Suprapubic skin (tissue), 4 donors: ENCODE measurements at places on chromosomes 1 and 21.
A peak's percentile ranks its signal among the peaks of the same experiment; 100 is the strongest.

DNA sequence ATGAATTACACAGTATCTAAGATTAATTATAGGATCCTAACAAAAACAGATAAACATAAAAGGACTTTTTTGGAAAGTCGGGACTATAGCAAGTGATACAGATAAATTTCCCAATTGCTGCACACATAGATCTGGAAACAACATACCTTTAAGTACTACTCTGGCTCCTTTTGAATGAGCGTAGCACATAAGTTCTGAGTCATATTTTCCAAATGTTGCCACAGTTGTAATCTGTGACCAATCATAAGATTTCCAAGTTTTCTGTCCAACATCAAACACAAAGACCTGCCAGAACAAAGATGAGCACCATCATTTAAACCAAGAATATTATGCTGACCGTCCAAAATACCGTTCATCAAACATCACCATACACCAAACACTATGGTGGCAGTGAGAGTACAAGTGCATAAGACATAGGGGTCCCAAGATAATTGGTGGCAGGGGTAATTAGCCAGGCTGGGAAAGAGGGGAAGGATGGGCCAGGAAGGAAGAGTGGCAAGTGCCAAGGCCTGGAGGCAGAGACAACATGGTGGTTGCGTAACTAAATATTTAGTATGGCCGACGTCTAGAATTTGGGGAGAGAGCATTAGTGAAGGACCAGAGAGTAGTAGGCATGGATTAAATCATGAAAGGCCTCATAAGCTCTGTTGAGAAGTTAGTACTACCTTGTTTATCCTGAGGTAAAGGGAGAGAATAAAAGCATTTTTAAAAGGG is 3.6 kb downstream of the CTBS start:
- no peak for DNase-seq

- no peak for DNase-seq
Observed at GRCh38 chr1:177739780-177740179, 230.1 kb downstream of the SEC16B start.

DNA sequence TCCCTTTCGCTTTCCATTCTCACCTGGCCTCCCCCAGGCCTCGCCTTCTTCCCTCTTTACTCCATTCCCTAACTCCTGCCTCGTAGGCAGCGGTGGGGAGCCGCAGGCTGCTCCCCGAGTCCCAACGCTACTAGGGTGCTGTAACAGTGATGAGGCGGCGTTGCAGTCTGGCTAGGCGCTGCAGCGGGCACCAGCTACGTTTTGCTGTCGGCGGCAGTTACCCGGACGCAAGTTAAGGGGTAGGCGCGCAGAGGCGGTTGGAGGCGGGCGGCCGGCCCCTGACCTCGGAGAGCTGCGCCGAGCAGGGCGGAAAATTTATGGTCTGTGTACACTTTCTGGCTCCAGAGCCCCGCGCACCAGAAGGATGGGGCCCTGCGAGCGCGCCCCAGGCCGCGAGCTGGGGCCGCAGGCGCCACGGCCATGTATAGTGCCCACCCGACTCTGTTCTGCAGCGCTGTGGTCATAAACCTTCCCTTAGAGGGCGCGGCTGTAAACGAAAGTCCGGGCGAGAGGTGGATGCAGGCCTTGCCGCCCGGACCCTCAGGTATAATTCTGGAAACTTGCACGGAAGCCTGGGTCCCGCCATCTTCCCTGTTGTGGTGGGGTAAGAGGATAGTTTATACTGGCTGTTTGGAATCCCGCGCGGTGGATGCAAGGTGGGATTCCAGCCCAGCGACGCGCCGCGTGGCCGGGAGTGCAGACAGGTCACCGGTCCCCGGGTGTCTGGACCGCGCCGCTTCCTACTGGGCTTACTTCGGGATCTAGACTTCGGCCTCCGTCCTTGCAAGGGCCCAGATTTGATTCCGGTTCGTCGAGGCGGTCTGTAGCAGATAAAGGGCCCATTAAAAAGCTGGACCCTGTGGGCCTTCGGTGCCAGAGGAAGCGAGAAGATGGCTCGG is 15.0 kb downstream of the HLX start:
- no peak for DNase-seq

DNA sequence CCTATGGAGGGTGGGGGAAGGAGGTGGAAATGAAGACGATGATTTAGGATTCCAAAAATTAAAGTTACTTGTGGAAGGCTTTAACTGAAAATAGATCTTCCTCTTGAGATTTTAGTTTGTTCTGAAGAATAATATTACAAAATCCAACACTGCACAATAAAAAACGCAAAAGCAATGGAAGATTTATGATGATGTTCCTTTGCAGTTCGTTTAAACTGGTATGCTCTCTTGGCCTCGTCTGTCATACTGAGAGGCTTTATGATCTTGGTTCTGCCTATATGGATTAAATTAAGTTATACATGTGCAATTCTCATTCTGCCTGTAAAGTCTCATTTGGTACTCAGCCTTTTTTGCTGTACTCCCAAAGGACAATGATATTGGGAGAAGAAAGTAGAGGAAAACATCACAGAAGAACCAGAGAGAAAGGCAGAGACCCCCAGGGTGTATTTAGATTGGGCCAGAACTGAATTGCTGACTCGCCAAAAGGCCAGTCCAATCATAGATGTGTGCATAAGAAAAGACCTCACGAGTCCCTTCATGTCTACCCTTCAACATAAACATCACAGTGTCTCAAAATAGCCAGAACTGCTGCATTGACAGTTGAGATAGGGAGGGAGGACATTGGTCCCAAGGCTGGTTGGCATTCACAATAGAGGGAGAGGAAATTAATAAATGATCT is 188.6 kb downstream of the GREM2 start:
- no peak for DNase-seq

DNA sequence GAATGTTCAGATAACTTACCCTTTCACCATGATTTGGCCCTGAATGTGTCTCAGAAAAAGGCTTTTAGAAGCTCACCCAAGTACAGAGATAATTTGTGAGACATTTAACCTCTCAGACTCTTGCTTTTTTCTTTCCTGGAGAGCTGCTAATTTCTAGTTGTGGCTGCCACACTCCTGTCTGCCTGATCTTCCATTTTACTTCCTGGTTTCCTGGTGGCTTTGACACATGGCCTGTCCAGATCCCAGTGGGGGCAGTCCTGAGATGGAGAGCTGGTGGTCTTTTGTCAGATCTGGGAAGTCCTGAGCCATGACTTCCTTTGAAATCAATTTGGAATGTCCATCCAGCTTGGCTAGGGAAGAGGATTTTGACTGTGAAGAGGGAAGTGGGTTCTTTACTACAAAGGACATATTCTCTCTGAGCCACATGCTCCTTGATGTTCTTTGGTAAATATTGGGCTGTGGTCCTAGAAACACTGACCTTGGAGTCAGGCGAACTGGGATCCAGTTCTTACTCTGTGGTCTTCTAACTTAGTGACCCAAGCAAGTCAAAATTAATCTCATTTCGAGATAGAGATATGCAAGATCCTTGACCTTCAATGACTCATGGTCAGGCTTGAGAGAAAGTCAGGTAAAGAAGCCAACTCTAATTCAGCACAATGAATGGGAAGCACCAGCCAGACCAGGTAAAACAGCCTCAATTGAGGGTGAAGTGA is 78.0 kb upstream of the HSD17B7 start:
- DNase-seq, result no peak

DNA sequence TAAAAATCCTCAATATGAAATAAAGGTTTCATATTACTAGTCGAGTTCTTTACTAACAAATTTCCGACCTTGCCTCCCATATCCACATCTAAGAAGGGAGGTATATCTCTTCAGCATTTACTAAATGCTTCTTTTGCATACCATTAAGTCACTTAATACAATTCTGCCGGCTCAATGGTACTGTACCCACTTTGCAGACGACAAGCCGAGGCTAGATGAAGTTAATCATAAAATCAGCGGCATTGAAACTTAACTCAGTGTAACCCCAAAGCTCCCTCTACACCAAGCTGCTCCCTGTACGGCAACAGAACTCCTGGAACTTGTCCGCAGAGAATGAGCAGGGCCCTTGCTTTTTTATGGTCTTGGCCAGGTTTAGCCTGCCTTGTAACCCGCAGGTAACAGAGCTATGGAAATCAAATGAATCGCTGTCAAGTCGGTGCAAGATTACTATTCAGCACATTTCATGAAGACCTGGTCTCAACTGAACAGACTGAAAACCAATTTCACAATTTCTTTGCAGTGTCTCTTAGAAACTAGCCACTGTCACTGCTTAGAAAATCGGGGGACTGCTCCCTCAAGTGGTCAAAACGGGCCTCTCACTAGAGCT is 738 bp downstream of the INTS7 start:
- DNase-seq, result no peak

DNA sequence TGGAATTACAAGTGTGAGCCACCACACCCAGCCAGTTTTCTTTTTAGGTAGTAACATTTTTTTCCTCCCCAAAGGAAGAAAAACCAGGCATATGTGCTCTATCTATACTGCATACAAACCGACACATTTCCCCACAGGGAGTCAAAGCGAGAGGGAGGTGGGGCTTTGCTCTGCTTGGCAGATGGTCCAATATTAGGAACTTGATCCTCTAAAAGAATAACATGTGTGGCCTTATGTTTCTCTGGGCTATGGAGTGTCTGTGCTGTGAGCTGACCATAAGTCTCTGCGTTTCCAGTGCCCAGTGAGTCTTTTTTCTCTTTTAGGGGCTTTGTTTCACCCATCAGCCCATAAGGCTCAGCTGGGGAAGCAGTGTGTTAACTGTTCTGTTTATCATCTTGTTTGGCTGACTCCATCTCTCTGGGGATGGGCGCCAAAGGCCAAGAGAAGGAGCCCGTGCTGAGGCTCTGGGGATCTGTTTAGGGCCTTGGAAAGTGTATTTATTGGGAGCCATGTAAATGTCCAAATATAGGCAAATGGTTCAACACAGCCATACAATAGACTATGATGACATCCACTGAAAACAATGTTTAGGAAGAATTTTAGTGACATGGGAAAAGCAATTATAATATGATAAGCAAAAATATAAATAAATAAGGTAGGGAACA is 20.2 kb downstream of the LMOD1 start:
- no peak for DNase-seq

DNA sequence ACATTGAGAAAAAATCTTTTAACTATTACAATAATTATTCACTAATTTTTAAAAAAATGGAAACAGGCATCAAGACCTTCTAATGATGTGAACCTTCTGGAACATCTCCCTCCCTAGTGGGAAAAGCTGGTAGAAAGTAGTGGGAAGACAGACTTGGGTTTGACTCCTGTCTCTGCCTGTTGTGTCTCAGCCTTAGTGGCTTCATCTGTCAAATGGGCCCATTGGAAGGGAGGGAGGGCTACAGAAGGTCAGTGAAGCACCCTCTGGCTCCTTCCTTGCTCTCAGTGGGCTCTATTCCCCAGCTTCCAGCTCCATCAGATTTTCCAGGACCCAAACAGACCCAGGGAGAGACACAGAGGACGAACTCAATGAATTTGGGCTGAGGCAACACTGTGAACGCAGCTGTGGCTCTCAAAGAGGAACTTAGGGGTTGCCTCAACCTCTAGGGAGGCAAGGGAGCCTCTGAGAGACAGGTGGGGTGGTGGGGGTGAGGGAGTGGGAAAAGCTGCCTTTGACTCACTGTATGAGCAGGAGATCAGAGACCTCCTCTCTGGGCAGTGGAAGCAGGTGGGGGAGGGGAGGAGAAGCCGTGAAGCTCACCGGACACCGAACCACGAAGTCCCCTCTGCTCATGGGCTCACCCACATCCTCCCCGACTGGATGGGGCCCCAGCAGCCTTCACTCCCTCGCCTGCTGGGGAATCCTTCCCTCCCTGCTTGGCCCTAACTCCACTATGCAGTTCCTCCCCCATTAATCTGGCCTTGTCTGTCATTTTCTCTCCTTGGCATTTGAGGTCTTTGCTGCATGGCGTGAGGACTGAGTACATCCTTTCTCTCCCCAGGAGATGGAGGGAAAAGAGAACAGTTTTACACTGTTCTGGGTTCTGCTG is 4.5 kb downstream of the CNR2 start:
- DNase-seq, result no peak

DNA sequence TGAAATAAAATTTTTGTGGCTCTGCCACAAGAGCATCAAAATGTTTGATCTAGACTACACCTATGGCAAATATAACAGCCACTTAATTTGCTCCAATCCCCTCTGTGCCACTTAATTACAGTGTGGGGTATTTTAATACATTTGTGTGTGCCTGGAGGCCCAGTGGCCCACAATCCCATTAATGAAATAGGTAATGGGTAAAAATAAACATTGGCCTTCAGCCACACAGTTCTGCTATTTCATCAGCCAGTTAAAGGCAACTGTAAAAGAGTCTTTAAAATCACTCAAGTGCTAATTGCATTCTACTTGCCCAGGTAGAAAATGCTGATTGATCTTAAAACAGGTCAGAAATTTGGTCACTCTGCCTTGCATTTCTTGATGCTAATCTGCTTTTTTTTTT is 151.6 kb upstream of the UBE2U start:
- DNase-seq, result no peak

DNA sequence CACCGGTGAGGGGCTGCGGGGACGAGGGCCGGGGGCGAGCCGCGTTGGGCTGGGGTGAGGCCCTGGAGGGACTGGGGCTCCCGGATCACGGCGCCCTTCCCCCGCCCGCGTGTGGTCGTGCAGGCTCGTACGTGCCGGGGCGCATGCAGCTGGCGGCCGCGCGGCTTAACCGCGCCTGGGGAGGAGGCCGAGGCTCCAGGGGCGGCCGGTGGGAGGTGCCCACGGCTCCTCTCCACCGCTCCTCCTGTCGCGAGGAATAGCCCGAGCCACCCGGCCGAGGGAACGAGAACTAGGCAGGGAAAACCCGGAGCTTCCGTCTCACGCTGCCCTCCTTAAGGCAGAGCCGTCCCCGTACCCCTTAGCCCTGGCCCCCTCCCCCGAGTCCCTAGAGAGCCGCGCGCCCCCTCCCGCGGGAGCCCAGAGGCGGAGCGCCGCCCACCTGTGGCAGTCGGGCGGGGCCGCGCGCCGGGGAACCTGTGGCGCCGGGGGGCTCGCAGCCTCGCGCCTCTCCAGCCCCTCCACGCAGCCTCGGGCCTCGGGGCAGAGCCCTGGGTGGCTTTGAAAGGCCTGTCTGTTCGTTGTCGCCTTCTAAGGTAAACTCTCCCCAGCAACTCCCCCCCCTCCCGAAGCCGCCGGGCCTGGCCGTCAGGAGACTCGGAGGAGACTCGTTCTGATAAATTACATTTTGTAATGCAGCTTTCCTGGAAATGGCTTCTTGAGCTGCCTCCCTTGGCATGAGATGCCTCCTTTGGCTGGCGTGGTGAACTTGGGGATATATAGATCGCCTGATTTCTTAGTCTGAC is 746 bp downstream of the AK4 start:
- no peak for DNase-seq

GRCh38 chr1:48670234-48671020 is 106.3 kb downstream of the BEND5 start:
- DNase-seq, result no peak

- DNase-seq, result peak; percentile 74
Observed at GRCh38 chr1:64515427-64515826, 45.5 kb downstream of the CACHD1 start.

DNA sequence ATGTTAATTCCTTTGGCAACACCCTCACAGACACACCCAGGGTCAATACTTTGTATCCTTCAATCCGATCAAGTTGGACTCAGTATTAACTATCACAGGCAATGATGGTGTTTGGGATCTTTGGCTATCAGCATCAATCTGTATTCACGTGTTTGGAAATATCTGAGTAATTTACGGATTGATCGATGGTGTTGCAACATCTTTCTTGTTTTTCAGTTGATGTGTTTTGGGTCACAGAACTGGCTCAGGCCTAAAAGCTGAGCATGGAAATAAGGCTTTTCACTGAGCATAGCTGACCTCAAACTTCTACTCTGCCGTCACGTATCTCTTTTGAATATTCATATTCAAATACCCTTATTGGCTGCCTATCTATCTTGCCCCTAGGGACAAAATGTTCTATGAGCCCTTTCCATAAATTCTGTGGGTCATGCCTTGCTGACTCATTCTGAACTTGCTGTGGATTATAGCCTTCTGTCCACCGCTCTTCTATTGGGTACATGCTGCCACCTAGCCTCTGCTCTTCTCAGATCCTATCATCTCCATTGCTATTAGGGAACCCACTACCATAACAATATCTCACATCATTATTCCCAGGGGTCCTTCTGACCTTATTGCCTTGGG is 156.0 kb downstream of the PDE4B start:
- DNase-seq, result no peak
